Heart left ventricle (tissue), 16 donors: ENCODE measurements at places on chromosomes 12 and 14.

DNA sequence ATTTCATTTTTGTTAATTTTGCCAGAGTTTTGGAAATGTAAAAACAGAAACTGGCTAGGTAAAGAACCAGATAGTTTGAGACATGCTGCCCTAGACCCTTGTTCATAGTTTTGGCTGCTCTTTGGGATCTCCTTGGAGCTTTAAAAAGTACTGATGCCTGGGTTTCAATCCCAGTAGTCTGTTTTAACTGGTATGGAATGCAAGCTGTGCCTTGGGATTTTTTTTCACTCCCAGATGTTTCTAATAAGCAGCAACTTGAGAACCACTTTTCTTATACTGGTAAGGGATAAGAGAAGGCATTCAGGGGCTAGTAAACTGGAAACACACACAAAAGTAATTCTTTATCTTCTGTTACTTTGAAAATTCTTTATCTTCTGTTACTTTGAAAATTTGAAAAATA lies 18.8 kb downstream of the SLC35F4 start:
- H3K27me3 ChIP-seq = no peaks in the 10 kb centered on the region
- H3K4me1 ChIP-seq = peaks cover 11% of the 10 kb centered on the region
- no peak overlapping the region for H3K4me3 ChIP-seq
- no peak overlapping the region for H3K27ac ChIP-seq
- no peaks in the 10 kb centered on the region for H3K36me3 ChIP-seq
- no peak for DNase-seq

- H3K4me3 ChIP-seq = no peak overlapping the region
- no peak overlapping the region for H3K27ac ChIP-seq
- H3K4me1 ChIP-seq = no peaks in the 10 kb centered on the region
Measured at GRCh38 chr14:56390859-56391258, 188.7 kb upstream of the TMEM260 start.

- H3K4me1 ChIP-seq = no peaks in the 10 kb centered on the region
- no peak overlapping the region for H3K27ac ChIP-seq
- no peaks in the 10 kb centered on the region for H3K27me3 ChIP-seq
- no peak for DNase-seq
- no peak overlapping the region for H3K4me3 ChIP-seq
Measured at GRCh38 chr12:91920741-91921140, 224.9 kb downstream of the BTG1 start.

DNA sequence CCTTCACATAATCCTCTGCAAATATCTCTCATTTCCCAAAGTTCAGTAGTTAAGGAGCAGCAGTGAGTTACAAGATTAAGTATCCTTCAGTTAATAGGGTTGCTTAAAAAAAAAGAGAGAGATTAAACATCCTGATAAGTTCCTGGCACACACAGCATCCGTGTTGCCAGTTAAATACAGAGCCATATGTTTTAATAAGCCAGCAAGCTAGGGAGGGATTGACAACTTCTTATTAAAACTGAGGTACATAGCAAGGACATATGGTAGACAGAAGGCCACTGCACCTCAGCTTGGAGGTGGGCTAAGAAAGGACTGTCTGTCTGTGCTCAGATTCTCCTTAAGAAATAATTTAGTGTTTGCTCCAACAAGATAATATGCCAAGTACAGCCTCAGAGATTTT lies 9.6 kb upstream of the TMEM30B start:
- no peak overlapping the region for H3K4me3 ChIP-seq
- H3K36me3 ChIP-seq = no peaks in the 10 kb centered on the region
- no peaks in the 10 kb centered on the region for H3K4me1 ChIP-seq
- H3K27me3 ChIP-seq = no peaks in the 10 kb centered on the region
- no peak for DNase-seq

- H3K4me3 ChIP-seq = peak overlapping the region; percentile 13
- peak overlapping the region; percentile 95 for H3K27ac ChIP-seq
- DNase-seq = peak; percentile 84
- H3K4me1 ChIP-seq = peaks cover 33% of the 10 kb centered on the region
- H3K27me3 ChIP-seq = no peaks in the 10 kb centered on the region
Measured at GRCh38 chr12:52032446-52032803, 18.8 kb upstream of the NR4A1 start.

DNA sequence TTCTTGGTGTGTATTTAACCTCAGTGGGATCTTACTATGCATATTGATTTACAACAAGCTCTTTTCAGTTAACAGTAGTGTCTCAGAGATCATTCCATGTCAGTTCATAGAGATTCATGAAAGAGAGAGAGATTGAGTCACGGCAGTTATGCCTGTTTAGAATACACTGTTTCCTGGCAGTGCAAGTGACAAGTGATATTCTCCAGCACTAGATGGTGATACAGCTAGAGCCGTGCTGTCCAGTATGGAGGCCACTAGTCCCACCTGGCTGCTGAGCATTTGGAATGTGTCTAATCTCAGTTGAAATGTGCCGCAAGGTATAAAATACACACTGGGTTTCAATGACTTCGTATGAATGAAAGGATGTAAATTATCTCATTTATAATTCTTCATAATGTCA lies 184.4 kb downstream of the SUDS3 start:
- peak; percentile 48 for DNase-seq
- H3K36me3 ChIP-seq = no peaks in the 10 kb centered on the region
- H3K4me3 ChIP-seq = no peak overlapping the region
- no peaks in the 10 kb centered on the region for H3K27me3 ChIP-seq
- H3K4me1 ChIP-seq = no peaks in the 10 kb centered on the region

DNA sequence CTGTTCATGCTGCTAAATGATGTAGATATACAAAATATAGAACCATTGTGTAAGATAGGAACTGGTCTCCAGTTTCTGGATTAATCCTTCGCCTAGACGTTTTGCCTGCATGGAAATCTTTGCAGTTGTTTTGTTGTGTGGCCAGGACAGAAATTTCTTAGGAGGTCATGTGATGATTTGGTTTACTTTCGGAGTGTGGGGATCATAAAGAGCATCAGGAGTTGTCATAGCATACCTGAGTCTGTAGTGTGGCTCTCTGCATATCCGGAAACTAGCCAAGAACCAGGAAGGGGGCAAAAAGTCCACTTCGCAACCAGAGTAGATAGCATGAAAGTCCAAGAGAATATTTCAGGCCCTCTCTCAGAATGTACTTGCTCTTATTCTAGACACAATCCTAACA lies 3.1 kb downstream of the SAMD4A start:
- no peak for DNase-seq
- no peaks in the 10 kb centered on the region for H3K27me3 ChIP-seq
- H3K4me1 ChIP-seq = peaks cover 50% of the 10 kb centered on the region

GRCh38 chr12:72276181-72276805 lies 4.1 kb downstream of the TRHDE start:
- H3K27me3 ChIP-seq = peaks cover 92% of the 10 kb centered on the region
- no peaks in the 10 kb centered on the region for H3K36me3 ChIP-seq
- no peak overlapping the region for H3K4me3 ChIP-seq

DNA sequence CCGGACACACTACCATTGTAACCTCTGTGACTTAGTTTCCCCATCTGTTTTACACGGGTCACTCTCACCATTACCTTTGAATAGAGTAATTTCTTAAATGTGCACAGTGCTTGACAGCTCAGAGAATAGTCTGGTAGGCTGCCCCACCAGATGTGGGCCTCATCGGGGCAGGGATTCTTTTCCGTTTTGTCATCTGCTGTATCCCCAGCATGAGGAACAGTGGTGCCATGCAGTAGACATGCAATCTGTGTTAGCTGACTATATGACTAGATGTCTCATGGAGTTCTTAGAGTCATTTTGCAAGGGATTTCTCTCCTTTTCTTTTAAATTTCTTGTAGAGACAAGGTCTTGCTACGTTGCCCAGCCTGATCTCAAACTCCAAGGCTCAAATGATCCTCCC lies 44.9 kb upstream of the PLEKHG3 start:
- no peak overlapping the region for H3K4me3 ChIP-seq
- no peak for DNase-seq
- H3K27ac ChIP-seq = no peak overlapping the region

- no peak overlapping the region for H3K27ac ChIP-seq
- no peaks in the 10 kb centered on the region for H3K4me1 ChIP-seq
- no peak overlapping the region for H3K4me3 ChIP-seq
- DNase-seq = no peak
- H3K36me3 ChIP-seq = no peaks in the 10 kb centered on the region
- H3K27me3 ChIP-seq = no peaks in the 10 kb centered on the region
Measured at GRCh38 chr12:53645165-53645564, 19.0 kb upstream of the ATF7 start.

- H3K4me1 ChIP-seq = no peaks in the 10 kb centered on the region
- no peaks in the 10 kb centered on the region for H3K27me3 ChIP-seq
- H3K27ac ChIP-seq = no peak overlapping the region
- H3K4me3 ChIP-seq = no peak overlapping the region
- no peaks in the 10 kb centered on the region for H3K36me3 ChIP-seq
Measured at GRCh38 chr12:110901401-110901800, 19.0 kb downstream of the MYL2 start.

- H3K4me3 ChIP-seq = no peak overlapping the region
- H3K27me3 ChIP-seq = no peaks in the 10 kb centered on the region
- DNase-seq = no peak
- H3K27ac ChIP-seq = no peak overlapping the region
Measured at GRCh38 chr12:130557886-130558765, 158.0 kb downstream of the RIMBP2 start.

DNA sequence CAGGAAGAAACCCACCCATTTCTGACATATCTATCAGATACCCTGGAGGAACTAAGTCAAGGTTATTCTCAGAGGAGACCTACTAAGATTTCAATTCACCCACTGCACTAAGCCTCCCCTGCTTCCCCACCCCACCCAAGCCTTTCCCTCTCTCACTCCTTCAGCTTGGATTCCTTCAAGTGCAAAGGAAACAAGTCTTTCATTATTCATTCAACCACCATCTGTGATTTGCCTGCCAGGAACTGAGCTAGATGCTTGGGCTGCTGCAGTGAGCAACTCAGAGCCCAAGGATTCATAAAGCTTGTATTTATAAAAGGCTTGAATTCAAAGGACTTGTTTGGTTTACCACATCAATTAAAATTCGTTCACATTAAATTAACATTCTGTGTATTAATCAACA lies 161.3 kb downstream of the GXYLT1 start:
- H3K36me3 ChIP-seq = no peaks in the 10 kb centered on the region
- H3K4me3 ChIP-seq = no peak overlapping the region
- H3K27ac ChIP-seq = no peak overlapping the region

GRCh38 chr12:60672949-60673348 lies 1077.1 kb downstream of the SLC16A7 start:
- H3K27ac ChIP-seq = no peak overlapping the region
- no peaks in the 10 kb centered on the region for H3K27me3 ChIP-seq
- no peaks in the 10 kb centered on the region for H3K4me1 ChIP-seq
- no peak overlapping the region for H3K4me3 ChIP-seq
- no peaks in the 10 kb centered on the region for H3K36me3 ChIP-seq

- H3K27me3 ChIP-seq = no peaks in the 10 kb centered on the region
- H3K36me3 ChIP-seq = no peaks in the 10 kb centered on the region
- H3K4me1 ChIP-seq = no peaks in the 10 kb centered on the region
- H3K27ac ChIP-seq = no peak overlapping the region
- no peak for DNase-seq
Measured at GRCh38 chr12:27246774-27247173, 2.7 kb downstream of the STK38L start.

- H3K36me3 ChIP-seq = peaks cover 5% of the 10 kb centered on the region
- H3K4me1 ChIP-seq = no peaks in the 10 kb centered on the region
- no peaks in the 10 kb centered on the region for H3K27me3 ChIP-seq
- H3K27ac ChIP-seq = no peak overlapping the region
Measured at GRCh38 chr12:109582636-109583035, 9.0 kb downstream of the MVK start.

DNA sequence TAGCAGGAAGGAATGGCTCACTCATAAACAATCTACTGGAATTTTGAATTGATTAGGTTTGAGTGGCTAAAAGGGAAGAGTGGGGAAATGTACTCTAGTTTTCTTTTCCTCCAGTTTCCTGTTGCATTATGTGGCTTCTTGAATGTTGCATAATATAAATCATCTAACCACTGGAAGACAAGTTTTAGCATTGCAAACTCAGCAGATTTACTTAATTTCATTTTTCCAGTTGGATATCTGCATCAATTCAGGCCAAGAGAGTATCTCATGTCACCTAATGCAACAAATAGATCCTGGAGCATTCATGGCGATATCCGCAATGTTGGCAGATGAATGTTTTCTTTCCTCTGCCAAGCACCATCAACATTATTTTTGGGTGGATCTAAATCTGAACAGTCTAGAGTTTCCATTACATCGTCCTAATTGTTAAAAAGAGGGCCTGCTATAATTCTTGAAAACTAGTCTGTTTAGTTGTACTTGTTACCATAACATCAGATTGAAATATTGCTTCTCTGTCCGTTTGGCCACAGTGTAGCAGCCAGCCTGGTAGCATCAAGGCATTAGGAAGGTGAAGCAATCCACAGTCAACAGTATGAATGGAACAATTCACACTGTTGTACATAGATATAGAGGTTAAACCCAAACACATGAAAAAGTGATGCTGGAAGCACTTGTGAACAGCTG lies 544.2 kb downstream of the ETNK1 start:
- H3K4me3 ChIP-seq = no peak overlapping the region
- DNase-seq = no peak
- H3K36me3 ChIP-seq = no peaks in the 10 kb centered on the region

DNA sequence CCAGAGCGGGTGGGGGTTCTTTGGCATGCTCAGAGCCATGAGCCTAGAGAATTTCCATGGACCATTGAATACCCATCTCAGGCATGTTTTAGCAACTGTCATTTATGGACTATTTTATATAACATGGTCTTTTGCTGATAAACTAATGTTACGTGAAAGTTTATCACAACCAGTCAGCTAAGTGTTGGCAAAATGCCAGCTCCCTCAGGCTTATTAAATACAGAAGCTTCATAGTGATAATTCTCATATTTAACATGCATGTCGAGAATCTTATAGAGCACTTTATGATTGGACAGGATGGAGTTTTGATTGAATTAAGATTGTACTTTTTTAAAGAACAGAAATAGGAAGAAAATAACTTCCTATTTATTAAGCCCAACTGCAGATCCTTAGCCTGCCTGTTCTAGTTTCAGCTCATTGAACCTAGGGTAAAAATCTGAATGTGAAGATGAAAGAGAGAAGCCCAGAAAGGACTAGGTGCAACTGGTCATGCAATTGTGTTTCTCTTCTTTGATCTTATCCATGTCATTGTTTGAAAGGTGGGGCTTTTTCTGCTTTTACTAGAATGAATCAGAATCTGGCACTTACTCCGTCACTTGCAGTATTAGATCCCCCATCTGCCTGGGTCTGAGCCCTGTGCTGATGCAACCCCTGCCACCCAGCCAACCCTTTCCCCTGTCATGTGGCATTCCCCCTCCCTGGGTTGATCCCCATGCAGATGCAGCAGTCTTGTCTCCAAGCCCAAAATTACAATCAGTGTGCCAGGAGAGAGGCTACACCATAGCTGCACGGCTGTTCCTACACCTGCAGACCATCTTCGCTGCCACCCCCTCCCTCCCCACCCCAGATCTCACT lies 134.6 kb upstream of the EVL start:
- H3K27me3 ChIP-seq = no peaks in the 10 kb centered on the region
- no peak overlapping the region for H3K27ac ChIP-seq
- no peak for DNase-seq
- no peak overlapping the region for H3K4me3 ChIP-seq
- H3K4me1 ChIP-seq = no peaks in the 10 kb centered on the region
- H3K36me3 ChIP-seq = peaks cover 18% of the 10 kb centered on the region

- H3K36me3 ChIP-seq = no peaks in the 10 kb centered on the region
- no peak overlapping the region for H3K27ac ChIP-seq
- no peaks in the 10 kb centered on the region for H3K4me1 ChIP-seq
- no peak overlapping the region for H3K4me3 ChIP-seq
- H3K27me3 ChIP-seq = no peaks in the 10 kb centered on the region
Measured at GRCh38 chr14:23881282-23881681, 72.3 kb upstream of the DHRS4 start.

- H3K4me1 ChIP-seq = peaks cover 8% of the 10 kb centered on the region
- no peak overlapping the region for H3K4me3 ChIP-seq
- peaks cover 8% of the 10 kb centered on the region for H3K36me3 ChIP-seq
- DNase-seq = no peak
- no peak overlapping the region for H3K27ac ChIP-seq
Measured at GRCh38 chr12:3628629-3629028, 124.3 kb downstream of the CRACR2A start.
